ENCODE measurements at places on chromosomes 11 and 22.

DNA sequence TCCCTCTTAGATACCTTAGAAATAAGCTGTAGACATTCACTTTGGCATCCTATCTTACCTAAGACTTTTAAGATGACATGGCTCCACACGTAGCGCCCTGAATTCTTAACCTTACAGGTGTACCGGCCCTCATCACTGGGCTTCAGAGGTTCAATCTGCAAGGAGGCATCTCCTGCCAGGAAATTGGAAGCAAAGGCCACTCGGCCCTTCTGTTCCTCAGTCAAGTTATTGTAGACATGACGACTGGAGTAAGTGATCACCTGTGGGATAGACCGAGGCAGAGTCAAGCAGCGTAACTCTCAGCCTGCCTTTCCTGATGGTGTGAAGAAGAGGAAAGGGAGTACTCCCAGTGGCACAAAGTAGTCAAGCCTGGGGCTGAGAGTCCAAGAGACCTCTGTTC is 22.5 kb upstream of the HSPA8 start:
- no peak for DNase-seq

DNA sequence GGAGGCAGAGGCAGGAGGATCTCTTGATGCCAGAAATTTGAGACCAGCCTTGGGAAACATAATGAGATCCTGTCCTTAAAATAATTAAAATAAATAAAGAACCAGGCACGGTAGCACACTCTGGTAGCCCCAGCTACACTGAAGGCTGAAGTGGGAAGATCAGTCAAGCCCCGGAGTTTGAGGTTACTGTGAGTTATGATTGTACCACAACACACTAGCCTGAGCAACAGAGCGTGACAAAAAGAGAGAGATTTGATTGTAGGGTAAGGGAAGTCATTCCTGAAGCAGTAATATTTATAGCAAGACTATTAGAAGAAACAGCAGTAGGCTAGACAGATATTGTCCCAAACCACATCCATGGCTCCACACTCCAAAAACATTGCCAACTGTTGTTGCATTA is 1408.4 kb upstream of the TENM4 start:
- DNase-seq = no peak

- peak; percentile 88 for DNase-seq
Observed at GRCh38 chr22:49929211-49929979, 11.0 kb downstream of the CRELD2 start.

GRCh38 chr11:68347841-68348240 is 35.5 kb downstream of the LRP5 start:
- DNase-seq = no peak

DNA sequence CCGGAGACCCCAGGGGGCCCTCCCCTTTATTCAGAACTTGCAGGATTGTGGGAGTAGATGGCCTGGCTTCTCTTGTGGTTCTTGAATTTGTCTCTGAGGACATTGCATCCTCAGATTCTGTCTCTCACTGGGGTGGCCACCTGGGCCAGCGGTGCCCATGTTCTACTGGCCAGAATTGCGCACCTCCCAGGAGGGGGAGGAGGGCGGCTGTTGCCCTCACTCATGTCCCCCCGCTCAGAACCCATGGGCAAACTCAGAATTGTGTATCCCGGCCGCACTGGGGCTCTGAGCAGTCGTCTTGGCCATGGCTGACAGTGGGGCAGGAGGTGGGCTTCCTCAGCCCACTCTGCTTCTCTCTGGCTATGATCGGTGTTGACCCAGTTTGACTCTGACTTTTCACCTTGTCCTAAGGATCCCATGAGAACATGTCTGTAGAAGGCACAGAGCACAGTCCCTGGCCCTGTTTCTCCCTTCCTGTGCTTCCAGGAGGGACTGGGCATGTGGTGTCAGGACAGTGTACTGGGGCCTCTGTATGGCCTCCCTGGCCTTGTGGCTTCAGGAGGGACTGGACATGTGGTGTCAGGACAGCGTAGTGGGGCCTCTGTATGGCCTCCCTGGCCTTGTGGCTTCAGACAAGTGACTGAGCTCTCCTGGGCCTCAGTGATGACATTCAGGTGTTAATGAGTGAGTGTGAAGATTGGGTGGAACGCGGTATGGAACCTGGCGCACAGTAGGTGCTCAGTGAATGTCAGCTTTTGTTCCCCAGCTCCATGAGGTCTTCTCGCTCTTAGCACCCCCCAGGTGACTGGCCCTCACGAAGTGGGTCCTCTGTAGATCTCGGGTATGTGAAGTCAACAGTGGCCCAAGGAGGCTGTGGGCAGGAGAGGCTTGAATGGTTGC is 99.3 kb downstream of the TBC1D22A start:
- no peak for DNase-seq

DNA sequence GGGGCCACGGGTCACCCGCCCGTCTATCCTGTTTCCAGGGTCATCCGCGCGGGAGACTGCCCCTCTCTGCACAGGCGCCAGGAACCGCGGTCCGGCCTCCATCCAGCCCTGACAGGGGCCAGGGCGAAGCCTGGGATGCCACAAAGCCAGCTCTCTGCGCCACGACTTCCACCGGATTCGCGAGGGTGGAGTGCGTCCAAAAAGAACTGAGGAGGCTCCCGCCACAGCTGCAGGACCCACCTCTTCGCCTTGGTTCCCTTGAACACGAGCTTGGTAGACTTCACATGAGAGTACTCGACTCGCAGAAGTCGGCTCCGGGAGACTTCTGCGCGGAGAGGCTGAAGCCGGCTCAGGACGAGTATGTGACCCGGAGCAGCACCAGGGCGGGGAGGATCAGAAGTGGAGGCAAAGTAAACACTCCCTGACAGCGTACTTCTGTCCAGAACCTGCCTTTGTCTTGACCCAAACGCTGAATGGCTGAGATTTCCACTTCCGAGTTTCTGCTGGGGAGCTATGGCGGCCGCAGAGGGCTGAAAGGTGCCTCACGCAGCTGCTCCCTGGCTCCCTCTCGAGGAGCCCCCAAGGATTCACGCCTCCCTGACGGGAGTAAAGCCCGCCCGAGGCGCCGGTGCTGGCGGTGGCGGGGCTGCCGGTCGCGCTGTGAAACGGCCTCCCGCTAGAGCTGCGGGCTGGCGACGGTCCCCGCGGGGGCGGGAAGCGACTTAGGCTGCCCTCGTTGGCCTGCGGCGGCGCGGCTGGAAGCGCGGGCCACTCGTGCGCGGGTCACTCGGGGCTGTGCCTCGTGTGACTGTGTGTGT is 4566.7 kb upstream of the OR11H1 start:
- DNase-seq = no peak

DNA sequence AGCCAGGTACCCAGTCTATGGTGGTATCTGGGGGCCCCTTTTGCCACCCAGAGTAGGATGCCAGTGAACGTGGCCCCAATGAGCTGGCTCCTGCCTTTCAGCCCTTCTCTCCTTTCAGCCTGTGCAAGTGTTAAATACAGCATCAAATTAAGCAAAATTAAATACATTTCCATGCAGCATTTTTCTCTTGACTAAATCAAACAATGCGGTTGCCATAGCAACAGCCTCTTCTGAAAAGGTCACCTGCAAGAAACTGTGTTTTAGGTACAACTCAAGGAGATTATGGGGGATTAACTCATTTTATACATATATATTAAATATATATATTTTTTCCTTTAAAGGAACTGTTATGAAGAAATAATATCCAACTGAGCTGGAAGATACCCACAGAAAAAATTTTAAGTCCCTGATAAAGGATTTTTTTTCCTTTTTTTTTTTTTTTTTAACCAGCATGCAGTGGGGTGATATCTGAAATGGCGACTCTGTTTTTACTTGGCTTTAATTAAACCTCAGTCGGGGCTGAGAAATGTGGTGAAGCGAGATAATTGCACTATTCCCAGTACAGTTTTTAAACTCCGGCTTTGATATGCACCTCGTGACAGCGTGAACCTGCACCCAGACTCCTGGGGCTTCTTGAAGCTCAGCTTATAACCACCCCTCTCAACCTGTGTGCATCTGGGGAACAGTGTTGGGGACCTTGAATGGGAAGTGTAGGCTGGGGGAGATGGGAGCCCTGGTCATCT is 115.3 kb downstream of the PKNOX2 start:
- no peak for DNase-seq

DNA sequence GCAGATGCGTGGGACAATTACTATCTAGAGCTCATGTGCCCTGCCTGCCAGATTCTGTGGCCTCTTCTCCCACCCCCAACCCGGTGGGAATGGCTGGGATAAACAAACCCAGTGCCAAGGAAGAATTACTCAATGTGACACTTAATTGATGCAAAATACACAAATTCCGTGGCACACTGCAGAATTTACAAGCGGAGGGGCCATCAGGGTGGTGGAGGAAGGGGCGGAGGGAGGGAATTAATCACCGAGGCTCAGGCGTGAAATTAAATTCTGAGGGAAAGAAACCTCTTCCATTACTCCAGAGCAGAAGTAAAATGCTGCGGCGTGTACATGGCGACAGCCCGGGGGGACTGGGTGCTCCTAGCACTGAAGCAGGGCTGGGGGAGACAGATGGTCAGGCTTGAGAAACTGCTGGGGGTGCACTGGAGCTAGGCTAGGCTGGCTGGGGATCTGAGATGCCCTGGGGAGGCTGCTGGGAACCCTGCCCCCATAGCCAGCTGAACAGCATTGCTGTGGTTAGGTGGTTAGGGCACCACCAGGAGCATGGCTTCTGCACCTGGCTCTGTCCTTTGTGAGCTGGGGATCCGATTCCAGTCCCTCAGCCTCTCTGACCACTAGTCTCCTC is 200.6 kb downstream of the CEP164 start:
- DNase-seq = no peak

GRCh38 chr11:79561496-79561895 is 120.7 kb upstream of the TENM4 start:
- no peak for DNase-seq

DNA sequence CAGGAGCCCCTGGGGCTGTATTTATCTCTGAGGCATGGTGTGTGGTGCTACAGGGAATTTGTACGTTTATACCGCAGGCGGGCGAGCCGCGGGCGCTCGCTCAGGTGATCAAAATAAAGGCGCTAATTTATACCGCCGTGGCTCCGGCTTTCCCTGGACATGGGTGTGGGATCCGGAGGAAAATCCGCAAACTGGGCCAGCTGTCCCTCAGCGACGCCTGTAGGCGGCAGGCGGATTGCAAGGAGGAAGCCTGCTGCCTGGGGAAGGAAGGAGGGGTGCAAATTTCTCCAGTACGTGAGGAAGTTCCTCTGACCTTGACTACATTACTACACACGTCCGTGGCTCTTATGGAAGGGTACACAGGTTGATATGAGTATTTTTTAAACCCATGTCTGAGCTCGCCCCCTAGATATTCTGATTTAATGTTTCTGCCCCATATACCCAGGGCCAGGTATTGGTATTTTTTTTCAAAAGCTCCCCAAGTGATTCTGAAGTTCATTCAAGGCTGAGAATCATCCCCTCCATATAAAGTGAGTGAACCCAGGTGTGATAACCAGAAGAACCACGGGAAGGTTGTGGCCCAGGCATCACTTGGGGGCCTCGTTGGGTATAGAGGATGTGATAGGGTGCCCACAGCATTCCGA is 2.8 kb downstream of the MYOD1 start:
- DNase-seq = no peak

- no peak for DNase-seq
Observed at GRCh38 chr22:44825310-44826150, 73.2 kb downstream of the ARHGAP8 start.

GRCh38 chr11:14861680-14862079 is 30.4 kb downstream of the CYP2R1 start:
- no peak for DNase-seq

DNA sequence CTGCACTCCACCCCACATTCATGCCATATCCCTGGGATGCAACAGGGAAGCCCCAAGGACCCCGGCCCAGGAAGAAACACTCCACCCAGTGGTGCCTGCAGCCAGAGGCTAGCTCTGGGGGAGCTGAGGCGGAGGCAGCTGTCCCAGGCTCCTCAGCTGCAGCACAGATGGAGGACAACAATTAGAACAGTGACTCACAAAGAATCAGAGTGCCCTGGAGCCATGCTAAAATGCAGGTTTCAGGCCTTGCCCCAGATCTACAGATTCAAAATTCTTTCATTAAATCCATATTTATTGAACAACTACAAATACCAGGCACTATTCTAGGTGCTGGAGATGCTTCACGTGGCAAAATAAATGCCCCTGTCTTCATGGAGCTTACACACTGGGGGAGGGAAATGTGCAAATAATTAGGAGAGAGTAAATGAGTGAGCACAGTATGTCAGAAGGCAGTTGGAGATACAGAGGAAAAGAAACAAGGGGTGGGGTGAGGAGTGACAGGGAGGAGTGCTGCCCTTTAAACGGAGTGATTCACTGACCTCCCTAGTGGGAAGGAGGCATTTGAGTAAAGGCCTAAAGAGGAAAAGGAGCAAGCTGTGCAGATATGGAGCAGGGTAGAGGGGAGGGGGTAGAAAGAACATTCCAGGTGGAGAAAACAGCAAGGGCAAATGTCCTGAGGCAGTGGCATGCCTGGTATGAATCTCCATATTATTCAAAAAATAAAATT is 73.3 kb upstream of the CSNK2A3 start:
- no peak for DNase-seq

GRCh38 chr11:65496304-65497140 is 2.3 kb upstream of the MALAT1 start:
- DNase-seq = peak; percentile 45

DNA sequence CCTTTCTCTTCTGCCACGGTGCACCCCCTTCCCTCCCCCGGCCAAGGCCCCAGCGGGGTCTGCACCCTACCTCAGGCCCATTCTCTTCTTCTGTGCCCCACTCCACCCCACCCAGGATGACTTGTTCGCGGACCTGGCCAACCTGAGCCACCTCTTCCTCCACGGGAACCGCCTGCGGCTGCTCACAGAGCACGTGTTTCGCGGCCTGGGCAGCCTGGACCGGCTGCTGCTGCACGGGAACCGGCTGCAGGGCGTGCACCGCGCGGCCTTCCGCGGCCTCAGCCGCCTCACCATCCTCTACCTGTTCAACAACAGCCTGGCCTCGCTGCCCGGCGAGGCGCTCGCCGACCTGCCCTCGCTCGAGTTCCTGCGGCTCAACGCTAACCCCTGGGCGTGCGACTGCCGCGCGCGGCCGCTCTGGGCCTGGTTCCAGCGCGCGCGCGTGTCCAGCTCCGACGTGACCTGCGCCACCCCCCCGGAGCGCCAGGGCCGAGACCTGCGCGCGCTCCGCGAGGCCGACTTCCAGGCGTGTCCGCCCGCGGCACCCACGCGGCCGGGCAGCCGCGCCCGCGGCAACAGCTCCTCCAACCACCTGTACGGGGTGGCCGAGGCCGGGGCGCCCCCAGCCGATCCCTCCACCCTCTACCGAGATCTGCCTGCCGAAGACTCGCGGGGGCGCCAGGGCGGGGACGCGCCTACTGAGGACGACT is 15.9 kb downstream of the RTN4RL2 start:
- DNase-seq = peak; percentile 50

GRCh38 chr11:97637701-97638100 is 1247.9 kb downstream of the JRKL start:
- no peak for DNase-seq

GRCh38 chr11:102430158-102430836 is 22.3 kb downstream of the TMEM123 start:
- DNase-seq = peak; percentile 71

DNA sequence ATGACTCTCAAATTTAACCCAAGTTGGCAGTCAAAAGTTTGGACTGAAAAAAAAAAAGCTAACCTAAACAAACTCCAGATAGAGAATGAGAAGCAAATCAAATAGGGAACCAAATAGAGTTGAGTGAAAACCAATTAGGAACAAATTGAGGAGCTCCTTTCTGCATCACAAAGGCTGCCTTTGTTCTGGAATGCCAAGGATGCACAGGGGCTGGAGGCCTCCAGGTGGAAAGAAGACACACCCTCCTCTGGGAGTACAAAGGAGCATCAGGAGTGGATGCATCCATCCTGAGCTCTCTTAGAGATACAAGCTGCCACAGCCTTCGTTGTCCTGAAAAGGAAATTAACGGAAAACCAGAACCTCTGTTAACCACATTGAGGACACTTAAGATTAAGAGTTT is 73.3 kb downstream of the MRGPRX1 start:
- no peak for DNase-seq

All from activated CD4-positive, alpha-beta T cell treated with anti-CD3 and anti-CD28 coated beads for 36 hours (primary cell).